BE2C (cell line): ENCODE measurements at places on chromosomes 6 and 20.

DNA sequence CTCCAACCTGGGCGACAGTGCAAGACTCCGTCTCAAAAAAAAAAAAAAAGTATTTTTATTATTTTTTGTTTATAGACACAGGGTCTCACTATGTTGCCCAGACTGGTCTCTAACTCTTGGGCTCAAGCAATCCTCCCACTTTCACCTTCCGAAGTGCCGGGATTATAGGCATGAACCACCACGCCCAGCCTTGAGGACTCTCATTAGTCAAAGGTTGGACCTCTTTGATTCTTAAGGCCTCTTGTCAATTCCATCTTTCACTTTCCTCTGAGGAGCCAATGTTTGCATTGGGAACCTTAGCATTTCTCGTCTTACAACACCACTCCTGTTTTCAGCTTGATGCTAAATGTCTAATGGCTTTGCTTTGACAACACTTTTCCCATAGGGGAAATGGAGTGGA, 16.1 kb upstream of the CDK19 start:
- no peak for DNase-seq

DNA sequence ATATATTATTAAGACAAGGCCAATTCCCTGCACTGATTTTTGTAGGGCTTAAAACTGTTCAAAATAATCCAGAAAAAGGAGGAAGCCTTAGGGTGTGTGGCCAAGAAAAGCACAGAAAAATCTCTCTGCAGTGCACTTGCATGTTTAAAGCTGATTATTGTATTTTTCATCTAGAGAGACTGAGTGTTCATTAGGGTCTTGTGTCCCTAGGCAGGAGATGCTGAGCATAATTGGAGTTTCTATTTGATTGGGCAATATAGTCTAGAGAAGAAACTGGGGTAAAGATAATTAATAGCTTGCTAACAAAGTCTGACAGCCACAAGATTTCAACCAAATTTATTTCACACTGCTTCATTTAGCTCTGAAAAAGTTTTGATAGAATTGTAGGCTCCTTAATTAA, 2.4 kb downstream of the FLRT3 start:
- no peak for DNase-seq

DNA sequence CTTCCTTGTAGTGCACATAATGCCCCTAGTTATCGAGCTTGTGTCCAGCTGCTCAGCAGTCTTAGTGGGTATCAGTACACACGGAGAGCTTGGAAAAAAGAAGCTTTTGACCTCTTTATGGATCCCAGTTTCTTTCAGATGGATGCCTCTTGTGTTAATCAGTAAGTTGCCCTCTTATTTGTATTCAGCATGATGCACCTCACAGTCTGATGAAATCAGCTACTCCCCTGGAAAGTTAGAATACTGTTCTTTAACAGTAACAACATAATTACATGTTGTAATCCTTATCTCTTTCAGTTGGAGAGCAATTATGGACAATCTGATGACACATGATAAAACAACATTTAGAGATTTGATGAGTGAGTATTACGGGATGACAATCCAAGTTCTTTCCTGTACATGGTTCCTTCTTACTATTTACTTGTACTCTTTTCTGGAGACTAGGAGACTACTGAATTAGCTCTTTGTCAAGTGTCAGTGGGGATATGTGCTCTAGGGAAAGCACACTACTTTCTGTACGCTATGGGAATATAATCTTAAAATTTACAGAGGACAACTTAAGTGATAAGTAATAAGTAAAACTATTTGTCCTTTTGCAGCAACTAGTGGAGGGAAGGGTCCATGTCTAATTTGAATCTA, 39.1 kb downstream of the PGM3 start:
- no peak for DNase-seq

DNA sequence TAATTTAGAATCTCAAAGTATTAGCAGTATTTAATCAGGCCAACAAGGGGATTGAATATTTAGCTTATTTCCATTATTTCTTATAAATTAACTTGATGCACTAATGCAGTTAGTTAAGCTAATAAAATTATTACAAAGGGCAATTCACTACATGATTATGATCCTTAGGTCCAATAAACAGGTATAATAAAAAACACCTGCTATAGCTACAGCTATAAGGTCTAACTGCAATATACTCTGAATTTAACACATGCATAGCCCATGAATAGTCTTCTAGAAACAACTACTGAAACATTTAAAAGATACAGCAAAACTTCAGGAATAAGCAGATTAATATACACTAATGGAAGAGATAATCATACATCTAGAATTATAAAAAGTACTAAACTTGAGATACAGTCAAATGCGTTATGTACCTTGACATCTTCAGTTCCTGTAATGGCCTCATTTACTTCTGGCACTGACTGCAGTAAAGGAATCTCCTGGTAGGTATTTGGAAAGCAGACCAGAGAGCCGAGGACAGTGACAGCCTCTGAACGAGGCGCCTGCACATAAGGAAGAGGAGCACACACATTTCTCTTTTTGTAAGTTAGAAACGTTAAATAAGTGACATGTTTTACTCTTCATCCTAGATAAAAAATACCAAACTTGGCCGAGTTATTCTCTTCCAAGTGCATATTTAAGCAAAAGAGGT, 168.5 kb downstream of the INSM1 start:
- no peak for DNase-seq

GRCh38 chr20:36307412-36308325, 1.5 kb downstream of the DLGAP4 start:
- DNase-seq: no peak

- no peak for DNase-seq
Observed at GRCh38 chr6:110298411-110298810, 59.7 kb downstream of the METTL24 start.

DNA sequence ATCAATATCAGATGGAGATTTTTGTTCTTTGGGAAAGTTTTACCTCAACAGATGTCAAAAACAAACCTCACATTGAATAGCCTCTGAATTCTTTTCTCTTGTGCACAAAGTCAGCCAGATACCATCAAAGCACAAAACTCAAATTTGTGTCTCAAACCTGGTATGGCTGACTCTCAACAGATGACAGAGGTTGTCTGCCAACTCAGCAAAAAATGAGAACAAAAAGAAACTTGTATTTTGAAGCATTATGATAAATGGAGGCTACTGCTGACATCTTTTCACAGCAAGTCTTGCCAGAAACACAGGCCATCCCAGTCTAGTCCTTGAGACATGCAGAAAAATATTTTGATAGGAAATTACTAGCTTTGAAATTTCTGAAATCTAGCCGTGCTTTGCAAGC, 79.8 kb downstream of the KIF16B start:
- no peak for DNase-seq
